NCI-H1417 treated with DMSO at 0.1 percent for 48 hours (cell line): ENCODE measurements at places on chromosomes 7 and 10.

- DNase-seq: no peak
Observed at GRCh38 chr10:132420469-132420980, 23.5 kb downstream of the PWWP2B start.

GRCh38 chr10:23047201-23048050 is 48.0 kb upstream of the MSRB2 start:
- no peak for DNase-seq

DNA sequence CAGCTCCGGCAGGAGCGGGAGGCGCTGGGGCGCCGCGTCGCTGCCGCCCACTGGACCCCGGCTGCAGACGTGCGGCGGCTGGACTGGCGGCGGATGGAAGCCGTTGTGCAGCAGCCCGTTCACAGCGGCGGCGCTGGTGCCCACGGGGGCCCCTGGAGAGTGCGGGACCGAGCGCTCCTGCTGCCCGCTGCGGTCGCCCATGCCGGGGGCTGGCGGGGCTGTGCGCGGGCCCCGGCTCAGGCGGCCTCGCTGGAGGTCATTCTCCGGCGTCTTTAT is 413 bp downstream of the PANK1 start:
- DNase-seq: no peak

DNA sequence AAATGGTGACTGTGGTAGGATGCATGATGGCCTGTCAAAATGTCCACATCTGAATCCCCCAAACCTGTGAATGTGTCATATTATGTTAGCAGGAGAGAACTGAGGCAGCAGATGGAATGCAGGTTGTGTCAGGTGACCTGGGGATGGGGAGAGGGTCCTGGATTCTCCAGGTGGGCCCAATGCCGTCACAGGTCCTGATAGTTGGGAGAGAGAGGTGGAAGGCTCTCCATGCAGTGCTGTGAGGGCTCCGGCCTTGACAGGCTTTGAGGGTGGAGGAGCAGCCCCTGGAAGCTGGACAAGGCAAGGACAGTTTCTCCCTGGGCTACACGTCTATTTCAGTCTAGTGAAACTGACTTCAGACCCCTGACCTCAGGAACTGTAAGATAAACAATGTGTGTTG is 330.9 kb upstream of the ZNF32 start:
- DNase-seq: no peak

DNA sequence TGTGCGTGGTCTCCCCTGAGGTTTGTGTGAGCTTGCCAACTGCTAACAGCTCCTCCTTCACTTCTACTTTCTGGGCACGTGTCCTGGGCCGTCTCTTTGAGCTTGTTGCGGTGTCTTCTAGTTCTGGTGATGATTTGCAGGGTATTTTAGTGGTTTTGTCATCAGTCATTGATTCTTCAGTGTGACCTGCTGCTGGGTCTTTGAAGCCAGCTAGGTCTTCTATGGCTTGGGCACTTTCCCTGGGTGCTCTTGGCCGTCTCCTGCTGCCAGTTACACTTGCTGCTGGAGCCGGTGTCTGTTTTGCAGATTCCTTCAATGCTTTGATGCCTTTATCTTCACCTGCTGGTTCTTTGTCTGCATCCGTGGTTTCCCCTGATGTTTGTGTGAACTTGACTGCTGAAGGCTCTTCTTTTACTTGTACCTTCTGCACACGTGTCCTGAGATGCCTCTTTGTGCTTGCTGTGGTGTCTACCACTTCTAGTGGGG is 23.0 kb downstream of the MKI67 start:
- DNase-seq: no peak

DNA sequence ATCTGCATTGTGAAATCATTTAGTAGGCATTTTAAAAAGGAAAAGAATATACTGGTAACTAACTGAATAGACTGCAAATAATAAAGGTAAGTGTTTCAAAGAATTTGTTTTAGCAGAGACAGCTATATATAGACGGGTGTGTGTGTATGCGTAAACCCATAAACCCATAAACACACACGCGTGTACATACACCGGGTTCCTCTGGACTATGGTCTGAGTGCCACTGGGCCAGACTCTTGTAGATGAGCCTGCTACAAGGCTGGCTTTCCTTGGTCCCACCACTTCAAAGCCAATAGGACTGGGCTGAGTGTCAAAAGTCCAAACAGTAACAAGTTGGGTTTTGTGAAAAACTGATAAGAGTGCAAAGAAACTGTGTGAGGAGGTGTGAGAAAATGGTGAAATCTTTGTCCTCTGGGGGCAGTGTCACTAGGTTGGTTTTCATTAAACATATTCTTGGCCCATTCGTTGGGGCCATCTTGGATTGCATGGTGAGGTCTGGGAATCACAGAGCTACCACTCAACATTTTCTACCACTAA is 39.8 kb downstream of the GNA12 start:
- no peak for DNase-seq

GRCh38 chr7:64618785-64619456 is 47.0 kb upstream of the ZNF107 start:
- no peak for DNase-seq
